ENCODE measurements at places on chromosomes 5 and 9.

DNA sequence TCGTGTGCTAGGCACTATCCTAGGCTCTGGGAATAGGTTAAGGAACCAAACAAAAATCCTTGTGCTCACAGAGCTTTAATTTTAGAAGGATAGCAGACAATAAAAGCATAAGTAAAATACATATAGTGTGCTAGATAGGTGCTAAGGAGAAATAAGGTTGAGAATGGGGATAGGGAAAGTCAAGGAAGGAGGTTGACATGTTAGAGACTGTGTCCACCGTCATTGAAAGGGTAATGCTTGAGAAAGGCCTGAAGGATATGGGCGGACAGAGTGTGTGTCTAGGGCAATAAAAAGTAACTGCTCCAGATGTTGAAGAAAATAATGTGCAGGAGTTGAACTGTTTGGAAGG is 482 bp upstream of the TDRD7 start:
- DNase-seq, result no peak

GRCh38 chr9:134314039-134314949 is 12.0 kb upstream of the RXRA start:
- DNase-seq, result no peak

DNA sequence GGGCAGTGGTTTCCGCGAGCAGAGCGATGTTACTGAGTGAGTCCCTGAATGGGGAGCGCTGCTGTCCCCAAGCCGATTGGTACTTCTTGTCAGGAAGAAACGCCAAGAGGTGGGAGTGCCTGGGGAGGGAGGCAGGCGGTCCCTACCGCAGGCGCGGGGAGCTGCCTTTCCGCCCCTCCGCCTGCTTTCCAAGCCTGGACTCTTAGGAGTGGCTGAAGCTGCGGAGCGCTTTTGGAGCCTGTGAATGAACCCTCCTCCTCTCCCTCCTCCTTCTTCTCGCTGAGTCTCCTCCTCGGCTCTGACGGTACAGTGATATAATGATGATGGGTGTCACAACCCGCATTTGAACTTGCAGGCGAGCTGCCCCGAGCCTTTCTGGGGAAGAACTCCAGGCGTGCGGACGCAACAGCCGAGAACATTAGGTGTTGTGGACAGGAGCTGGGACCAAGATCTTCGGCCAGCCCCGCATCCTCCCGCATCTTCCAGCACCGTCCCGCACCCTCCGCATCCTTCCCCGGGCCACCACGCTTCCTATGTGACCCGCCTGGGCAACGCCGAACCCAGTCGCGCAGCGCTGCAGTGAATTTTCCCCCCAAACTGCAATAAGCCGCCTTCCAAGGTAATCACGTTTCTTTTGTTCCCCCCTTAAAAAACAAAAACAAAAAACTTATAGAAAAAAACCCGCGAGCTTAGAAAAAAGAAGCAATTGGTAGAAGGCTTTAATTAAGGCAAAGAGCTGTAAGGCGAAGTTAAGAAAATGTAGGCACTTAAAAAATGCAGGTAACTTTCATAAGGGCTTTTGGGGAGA is at the start of gene VCAN:
Gene VCAN (plus strand): TSS at position 340 of the 808 bp plus-strand sequence. CDS start 11,775 bp downstream, outside the sequence.
- DNase-seq, result peak; percentile 83

GRCh38 chr5:135194573-135195269 is 160.7 kb upstream of the PITX1 start:
- DNase-seq, result peak; percentile 84

GRCh38 chr5:57662991-57663390 is 180.4 kb upstream of the ACTBL2 start:
- DNase-seq, result no peak

GRCh38 chr9:91898451-91899218 is 51.4 kb downstream of the ROR2 start:
- no peak for DNase-seq

GRCh38 chr5:75659791-75660450 is 48.7 kb downstream of the ANKDD1B start:
- no peak for DNase-seq

DNA sequence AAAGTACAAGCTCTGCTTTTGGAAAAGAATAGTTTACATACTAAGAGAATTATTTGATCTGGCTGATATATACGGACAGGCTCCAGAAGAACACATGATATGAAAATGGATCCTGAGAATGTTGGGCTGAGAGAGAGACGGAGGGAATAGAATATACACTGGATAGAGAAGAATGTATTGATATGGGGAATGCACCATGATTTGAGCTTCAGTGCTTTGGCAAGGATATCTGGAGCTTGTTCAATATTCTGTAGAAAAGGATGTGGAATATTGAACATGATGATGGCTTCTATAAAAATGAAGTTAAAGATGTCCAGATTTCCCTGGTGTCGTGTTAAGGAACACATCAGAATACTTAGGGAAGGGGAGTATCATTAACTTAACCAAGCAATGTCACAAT is 280.5 kb upstream of the VLDLR start:
- DNase-seq, result no peak

DNA sequence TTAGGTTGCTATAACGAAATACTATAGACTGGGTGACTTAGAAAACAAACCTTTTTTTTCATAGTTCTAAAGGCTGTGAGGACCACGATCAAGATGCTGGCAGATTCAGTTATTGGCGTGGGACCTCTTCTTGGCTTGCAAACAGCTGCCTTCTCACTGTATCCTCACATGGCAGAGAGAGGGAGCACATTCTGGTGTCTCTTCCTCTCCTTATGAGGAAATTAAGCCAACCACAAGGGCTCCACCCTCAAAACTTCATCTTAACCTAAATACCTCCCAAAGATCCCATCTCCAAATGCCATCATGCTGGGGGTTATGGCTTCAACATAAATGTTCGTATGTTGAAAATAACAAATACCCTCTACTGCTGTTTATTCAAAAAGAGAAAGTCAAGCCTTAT is 197.1 kb downstream of the CEMIP2 start:
- DNase-seq, result no peak

DNA sequence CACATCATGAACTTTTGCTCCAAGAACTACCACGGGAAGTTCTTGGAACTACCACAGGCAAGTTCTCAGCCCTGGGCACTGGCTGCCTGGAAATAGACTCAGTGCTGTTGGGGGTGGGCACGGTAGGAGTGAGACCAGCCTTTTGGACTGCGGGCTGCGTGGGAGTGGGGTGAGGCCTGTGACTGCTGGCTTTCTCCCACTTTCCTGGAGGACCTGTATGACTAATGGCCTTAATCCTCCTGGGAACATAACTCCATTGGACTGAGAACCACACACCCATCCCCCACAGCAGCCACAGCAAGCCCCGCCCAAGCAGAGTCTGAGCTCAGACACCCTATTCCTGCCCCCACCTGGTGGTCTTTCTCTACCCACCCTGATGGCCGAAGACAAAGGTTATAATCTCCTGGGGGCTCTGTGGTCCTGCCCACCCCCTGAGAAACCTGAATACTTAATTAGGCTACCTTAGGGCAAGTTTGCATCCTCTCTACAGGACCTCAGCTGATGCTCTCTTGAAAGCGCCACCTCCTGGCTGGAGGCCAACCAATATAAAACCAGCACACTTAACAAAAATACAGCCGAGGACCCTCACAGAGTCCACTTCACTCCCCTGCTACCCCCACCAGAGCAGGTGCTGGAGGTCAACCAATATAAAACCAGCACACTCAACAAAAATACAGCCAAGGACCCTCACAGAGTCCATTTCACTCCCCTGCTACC is 112.6 kb downstream of the CACNA1B start:
- no peak for DNase-seq

DNA sequence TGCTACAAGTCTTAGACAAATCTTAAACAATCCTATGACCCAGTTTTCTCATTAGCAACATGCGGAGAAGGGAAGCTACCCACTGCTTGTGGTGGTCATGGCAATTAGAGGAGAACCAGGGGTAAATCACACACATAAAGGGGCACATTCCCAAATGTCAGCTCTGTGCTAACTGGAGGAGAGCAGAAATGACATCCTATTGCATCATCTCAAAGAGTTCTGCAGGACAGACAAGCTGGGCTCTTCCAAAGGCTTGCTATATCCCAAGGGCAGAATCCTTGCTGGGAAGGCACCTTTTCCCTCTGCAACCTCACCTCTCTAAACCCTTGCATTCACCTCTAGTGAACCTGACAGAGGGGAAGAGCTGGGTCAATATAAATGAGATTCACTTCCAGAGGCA is 17.0 kb upstream of the WWC1 start:
- no peak for DNase-seq

DNA sequence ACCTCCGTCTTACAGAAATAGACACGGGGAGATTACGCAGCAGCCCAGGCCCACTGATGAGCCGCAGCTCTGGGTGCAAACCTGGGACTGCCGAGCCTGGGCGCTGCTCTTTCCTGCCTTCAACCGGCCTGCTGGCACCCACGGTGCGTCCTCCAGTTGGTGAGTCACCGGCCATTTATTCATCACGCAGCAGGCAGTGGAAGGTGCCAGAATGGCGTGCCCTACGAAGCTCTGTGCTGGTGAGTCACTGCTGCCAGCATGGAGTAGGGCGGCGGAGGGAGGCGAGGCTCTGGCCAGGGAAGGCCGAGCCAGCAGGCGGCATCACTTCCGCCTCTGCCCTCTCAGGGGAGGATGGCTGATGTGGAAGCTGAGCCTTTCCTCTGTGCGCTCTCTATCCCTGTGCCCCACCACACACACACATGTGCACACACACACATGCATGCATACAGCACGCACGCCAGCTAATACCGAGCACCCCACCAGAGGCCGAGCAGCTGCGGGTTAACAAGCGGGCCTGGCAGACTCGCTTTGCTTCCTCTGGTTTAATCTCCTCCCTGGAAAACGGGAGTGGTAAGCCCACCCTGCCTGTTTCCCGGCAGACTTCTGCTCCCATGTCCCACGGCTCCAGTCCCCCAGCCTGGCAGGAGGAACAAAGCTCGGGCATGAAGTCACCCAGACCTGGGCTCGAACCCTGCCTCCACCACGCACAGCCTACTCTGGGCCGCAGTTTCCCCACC is 39.2 kb downstream of the OLFM1 start:
- no peak for DNase-seq

DNA sequence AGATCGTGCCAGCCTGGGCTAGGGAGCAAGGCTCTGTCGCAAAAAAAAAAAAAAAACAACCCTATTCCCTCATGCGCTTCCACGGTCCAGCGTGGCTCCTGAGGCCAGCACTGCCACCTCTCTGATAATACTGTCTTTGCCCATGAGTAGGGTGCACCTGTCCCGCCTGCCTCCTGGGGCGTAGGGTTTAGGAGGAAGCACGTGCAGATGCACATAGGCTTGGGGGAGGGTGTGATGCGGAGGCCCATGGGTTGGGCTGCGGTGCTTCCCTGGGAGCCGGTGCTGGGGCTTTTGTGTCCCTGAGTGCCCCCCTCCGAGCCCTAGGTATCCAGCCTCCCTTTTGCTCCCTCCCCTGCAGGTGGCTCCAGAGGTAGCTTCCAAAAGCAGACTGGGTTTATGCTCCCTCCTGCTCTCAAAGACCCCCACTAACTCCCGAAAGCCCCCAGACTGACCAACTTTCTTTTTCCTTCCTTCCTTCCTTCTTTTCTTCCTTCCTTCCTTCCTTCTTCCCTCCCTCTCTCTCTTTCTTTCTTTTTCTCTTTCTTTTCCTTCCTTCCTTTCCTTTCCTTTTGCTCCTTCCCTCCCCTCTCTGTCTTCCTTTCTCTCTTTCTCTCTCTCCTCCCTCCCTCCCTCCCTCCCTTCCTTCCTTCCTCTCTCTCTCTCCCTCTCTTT is 12.8 kb downstream of the FGFR4 start:
- DNase-seq, result no peak

- DNase-seq, result peak; percentile 11
Measured at GRCh38 chr5:142671801-142672200, 14.1 kb downstream of the FGF1 start.

GRCh38 chr9:92807031-92807756 is 42.6 kb upstream of the BICD2 start:
- DNase-seq, result no peak

DNA sequence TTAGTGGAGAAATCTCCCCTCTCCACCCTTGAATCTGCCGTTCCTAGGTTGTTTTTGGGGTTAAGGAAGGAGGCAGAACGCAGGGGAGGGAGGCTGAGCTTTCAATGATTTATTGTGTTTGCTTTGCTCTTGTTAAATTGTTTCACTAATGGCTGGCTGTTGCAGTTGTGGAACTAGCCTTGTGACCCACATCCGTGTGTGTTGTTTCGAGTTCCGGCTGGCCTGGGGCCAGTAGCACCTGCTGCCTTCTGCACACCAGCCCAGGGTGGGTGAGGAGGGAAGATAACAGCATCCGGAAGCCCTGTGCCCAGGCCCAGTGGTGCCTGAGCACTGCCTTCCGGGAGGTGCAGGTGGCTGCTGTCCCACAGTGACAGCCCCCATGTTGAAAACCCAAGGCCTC is 3.6 kb downstream of the ERGIC1 start:
- no peak for DNase-seq

GRCh38 chr9:4923580-4924544 is 61.2 kb upstream of the JAK2 start:
- DNase-seq, result no peak

- DNase-seq, result no peak
Measured at GRCh38 chr5:41526699-41527098, 16.3 kb upstream of the PLCXD3 start.

- no peak for DNase-seq
Measured at GRCh38 chr9:88741335-88741734, 206.4 kb downstream of the NXNL2 start.

- no peak for DNase-seq
Measured at GRCh38 chr5:116038817-116039216, 6.5 kb downstream of the ARL14EPL start.

GRCh38 chr9:34252670-34253459 is 74.0 kb downstream of the UBAP1 start:
- DNase-seq, result no peak

- no peak for DNase-seq
Measured at GRCh38 chr5:50768634-50769033, 102.2 kb downstream of the PARP8 start.

GRCh38 chr5:87300744-87301143 is 33.1 kb downstream of the RASA1 start:
- DNase-seq, result peak; percentile 46

DNA sequence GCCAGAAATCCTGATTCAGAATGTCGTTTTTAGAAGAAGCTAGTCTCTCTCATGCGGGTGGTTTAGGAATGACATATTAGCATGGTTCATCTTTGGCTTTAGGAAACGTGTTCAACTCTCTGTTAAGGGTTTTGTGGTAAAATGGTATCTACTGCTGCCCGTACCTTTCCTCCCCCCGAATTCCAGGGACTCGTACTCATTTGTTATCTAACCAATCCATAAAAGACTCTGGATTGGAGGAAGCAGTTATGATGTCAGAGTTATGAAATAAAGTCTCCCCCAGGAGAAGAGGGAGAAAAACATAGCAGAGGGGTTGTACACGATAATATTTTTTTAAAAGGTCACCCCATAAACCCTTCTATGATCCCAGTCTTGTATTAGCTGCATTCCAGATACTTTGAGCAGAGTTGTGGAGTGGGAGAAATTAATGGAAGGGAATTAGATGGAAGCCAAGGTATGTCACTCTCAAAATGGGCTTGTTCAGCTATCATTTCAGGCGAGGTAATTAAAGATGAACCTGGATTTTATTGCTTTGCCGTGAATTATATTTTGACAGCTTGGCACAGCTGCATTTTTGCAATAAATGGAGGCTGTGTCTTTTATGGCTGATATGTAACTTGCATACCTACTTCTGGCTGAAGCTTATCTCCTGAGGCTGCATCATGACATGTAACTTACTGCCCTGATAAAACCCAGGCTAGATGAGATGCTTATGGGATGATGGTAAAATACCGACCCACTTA is 31.3 kb downstream of the RAI14 start:
- DNase-seq, result no peak

- no peak for DNase-seq
Measured at GRCh38 chr9:129109537-129109903, 1.1 kb downstream of the CRAT start.

GRCh38 chr9:136026266-136026942 is 65.2 kb upstream of the UBAC1 start:
- DNase-seq, result no peak

Data from AG09319 (cell line).